NCI-H774 (cell line): ENCODE measurements at places on chromosomes 1 and 21.

DNA sequence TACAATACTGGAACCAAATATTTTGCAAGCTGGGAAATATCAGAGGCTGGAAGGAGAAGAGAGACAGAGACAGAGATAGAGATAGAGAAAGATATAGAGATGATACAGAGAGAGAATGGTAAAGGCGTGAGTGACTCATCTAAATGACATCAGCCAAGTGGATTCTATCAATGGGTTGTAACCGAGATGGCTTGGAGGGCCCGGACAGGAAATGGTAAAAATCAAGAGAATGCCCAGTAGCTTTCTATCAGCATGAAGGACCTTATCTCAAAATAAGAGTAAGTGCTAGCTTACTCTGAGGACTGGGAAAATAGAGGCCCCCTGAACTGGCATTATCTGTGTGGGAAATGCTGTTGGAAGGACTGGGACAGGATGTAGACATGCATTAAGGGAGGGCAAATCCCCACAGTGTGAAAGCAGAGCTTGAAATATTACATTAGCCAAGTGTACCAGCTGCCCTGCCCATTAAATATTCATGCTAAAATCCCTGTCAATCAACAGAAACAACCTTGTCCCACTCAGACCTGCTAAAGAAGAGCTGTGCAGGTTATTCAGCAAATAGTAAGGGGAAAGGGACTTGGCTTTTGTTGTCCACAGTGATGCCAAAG, 76.6 kb upstream of the ZNF644 start:
- DNase-seq: no peak

GRCh38 chr1:210949039-210949438, 184.9 kb downstream of the KCNH1 start:
- no peak for DNase-seq

DNA sequence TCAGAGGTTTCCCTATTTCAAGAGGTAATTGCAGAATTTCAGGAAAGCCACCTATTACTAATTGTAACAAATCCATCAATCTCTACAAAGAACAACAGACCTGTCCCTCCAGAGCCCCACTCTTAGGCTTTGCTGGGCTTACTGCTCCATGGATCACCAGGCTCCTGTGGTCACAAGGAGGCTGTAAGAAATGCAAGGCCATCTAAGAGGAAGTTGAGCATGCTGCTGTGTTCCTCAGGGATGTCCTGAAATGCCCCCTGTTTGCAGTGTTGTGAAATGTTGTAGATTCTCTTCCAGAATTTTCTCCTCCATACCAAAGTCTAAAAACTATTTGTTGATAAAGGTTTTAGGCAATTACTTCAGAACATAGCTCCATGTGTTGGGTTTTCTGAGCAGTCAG, 24.4 kb upstream of the DUSP23 start:
- no peak for DNase-seq

DNA sequence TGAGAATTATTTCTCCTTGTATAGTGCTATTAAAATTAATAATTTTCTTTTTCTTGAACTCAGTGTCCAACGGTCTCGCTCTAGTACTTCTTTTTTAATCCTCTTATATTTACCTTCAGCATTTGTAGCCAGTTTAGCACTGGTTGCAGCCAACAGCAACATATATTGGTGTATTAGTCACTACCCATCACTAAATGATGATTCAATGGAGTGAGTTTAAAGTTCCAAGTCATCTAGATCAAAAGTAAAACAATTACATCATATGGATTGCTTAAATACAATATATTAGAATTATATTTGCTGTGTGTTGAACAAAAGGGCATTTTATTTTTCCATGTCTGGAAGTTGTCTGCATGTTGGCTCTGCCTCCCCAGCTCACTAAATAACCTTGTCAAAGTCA, 591.8 kb downstream of the ADGRL2 start:
- no peak for DNase-seq

DNA sequence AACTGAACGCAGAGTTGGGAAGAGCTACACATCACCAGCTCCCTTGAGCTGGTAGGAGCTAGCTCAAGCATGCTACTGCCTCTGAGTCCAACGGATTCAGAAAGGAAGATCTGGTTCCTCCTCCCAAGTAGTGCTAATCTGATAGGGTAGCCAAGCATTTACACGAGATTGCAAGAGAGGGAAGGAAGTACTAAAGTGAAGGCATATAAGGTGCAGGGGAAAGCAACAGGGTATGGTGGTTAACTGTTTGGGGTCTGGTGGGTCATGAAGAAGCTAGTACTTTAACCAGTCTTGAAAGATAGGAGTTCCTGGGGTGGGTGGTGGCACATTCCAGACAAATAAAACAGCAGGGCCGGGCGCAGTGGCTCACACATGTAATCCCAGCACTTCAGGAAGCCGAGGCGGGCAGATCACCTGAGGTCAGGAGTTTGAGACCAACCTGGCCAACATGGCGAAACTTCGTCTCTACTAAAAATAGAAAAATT, 20.2 kb upstream of the ZNF436 start:
- DNase-seq: no peak

GRCh38 chr1:24021403-24022266, 41.5 kb upstream of the SRSF10 start:
- no peak for DNase-seq

DNA sequence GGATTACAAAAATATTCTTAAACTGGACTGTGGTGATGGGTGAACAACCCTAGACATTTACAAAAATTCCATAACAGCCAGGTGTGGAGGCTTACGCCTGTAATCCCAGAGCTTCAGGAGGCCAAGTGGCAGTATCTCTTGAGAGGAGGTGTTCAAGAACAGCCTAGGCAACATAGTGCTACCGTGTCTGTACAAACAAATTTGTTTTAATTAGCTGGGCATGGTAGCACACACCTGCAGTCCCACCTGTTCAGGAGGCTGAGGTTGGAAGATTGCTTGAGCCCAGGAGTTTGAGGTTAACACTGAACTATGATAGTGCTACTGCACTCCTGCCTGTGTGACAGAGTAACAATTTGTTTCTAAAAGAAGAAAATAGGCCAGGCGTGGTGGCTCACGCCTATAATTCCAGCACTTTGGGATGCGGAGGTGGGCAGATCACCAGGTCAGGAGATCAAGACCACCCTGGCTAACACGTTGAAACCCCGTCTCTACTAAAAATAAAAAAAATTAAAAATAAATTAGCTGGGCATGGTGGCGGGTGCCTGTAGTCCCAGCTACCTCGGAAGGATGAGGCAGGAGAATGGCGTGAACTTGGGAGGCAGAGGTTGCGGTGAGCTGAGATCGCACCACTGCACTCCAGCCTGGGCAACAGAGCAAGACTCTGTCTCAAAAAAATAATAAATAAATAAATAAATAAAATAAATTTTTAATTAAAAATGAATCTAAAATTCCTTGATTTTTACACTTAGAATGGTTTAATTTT, 37.1 kb downstream of the ARID4B start:
- DNase-seq: peak; percentile 12

DNA sequence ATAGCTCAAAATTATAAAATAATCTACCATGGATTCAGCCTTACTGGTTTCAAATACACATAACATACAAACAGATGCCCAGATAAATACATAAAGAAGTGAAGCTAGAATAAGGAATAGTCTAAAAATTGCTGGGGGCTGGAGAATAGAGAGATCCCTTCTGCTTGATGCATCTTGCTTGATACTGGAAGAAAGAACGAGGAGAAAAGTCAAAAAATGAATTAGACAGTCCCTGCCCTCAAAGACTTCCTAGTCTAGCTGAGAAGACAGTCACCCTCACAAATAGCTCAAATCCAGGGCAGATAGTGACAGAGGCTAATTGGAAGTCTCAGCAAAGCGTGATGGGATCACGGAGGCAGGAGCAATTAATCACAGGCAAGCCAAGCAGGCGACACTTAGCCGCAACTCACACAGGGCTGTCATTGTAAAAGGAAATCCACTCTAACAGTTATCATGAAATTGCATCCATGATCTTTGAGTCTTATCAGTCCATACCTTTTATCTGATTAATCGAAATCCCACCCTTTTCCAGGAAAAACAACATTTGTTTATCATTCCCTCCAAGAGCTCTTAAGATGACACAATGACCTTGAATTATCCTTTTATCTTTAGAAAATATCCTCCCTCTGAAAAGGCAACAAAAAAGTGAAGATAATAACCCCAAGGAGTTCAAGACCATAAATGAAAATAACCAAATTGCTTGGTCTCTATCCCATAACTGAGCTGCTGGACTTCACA, 59.7 kb upstream of the TIAM1 start:
- no peak for DNase-seq

DNA sequence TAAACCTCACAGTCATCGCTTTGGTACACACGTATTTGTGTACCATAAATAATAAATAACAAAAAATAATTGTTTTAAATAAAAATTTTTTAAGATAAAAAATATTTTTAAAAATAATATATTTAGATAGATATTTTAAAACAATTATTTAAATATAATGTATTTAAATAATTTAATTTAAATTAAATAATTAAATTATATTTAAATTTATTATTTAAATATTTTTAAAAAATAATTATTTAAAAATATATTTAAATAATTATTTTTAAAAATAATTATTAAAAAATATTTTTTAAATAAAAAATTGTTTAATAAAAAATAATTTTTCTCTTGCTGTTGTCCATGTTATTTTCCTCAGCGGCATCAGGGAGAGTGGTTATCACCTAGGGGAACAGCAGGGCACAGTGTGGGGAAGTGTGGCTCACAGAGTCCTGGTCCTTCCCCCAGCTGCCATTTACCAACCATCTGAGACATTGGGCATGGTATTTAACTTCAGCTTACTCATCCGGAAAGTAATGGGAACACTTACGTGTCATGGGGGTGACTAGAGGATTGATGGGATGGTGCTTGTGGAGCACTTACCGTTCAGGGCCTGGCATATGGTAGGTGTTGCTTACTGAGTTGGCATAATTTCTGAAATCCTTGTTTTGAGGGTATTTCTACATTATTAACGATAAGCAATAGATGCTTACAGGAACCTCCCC, 92.9 kb upstream of the TSPAN2 start:
- no peak for DNase-seq

DNA sequence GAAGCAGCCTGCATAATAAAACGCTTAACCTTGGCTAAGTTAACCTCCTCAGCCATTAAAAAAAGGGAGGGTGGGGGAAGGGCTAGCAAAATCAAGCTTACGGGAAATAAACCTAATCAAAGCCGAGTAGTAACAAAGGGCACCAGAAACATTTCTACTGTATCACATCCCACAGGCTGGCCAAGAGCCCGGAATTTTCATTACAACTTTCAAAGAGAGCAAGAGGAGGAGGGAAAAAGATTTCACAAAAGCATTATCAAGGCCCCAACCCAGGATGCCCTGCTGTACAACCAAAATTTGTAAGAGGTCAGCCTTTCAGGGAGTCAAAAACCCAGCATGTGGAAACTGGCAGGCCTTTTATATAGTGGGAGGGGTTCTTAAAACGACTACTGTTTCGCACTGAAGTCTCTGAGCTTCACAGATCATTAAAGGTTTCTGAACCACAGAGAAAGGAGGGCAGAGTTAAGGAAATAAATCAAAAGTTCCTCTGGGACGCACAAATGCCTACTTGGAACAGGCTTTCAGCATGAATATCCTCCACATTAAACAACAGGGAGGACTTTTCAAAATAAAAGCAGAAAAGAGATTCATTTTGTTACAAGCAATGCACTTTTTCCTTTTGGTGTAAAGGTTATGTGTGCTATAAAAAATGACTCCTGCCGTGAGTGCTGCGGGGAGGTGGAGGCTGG, 90.4 kb downstream of the SLC45A1 start:
- no peak for DNase-seq

- no peak for DNase-seq
Observed at GRCh38 chr1:115217150-115218033, 120.7 kb downstream of the NGF start.

- DNase-seq: no peak
Observed at GRCh38 chr1:205127646-205128045, 5.9 kb upstream of the RBBP5 start.

- DNase-seq: no peak
Observed at GRCh38 chr1:87426463-87427249, 98.0 kb downstream of the LMO4 start.

DNA sequence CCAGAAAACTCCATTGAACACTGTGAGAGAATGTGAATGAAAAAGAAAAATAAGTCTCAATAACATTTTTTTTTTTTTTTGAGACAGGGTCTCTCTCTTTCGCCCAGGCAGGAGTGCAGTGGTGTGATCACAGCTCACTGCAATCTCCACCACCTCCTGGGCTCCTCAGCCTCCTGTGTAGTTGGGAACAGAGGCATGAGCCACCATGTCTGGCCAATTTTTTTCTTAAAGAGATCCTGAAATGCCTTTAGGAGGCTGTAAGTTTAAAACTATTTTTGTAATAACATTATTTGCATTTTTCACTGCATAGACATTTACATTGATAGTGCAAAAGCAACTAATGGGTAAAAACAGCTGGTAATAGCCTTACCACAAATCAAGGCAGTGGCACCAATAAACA, 35.3 kb downstream of the GDAP2 start:
- DNase-seq: no peak

DNA sequence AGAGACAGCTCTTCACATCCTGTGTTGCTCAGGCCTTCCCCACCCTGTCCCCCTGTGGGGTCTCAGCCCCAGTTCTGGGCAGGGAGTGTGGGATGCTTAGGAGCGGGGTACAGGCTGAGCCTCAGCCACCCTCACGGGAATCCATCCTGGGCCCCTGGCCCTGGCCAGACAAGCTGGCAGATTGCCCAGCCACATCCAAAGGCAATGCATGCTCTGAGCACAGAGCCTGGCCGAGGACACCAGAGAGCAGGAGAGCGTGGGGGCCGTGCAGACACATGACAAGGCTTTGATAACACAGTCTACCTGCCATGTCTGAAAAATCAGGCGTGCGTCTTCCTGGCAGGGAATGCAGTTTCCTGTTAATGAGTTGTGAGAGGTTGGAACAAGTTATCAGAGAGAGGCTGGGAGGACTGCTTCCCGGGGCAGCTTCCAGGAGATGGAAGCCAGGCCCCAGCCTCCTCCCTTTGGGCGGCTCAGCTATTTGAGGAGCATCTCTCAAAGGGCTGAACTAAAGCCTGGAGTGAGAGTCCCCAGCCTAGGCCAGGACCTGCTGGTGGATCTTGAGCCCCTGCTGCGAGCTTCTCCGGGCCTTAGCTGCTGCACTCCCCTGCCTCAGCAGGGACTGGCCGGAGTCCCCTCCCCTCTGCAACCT, 72.2 kb upstream of the SELENON start:
- DNase-seq: no peak

DNA sequence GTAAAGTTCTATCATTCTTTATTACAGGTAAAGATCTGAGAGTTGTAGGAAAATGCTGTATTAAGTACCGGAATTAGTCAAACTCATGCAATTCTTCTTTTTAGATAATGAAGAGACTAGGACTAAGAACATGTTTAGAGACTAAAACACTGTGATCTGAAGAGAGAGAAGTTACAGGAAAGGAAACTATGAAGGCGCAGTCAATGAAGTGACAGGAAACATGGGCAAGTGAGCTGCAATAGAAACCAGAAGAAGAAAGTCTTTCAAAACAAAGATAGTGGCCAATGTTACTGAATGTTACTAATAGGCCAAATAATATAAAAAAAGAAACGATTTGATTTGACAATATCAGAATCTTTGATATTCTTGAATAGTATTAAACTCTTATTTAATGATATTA, 659.4 kb upstream of the RGS18 start:
- no peak for DNase-seq
